A673 (cell line): ENCODE measurements at places on chromosomes 16 and 17.

DNA sequence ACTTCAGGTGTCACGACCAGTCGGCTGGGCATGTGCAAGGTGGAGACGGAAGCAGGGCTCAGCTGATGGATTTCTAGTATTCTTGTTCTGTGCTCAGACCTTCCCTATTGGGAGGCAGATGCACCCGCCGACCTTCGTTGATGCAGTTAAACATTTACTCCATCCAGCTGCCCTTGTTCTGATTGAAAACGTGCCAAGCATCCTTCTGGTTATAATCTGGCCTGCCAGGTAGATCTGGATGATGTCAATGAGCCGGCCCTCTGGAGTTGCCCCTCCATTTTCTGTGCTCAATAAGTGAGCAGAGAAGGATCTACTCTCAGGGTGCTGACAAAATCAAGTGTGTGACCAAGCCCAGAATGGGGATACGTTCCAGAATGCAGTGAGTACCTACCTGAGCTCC, 38.3 kb downstream of the CCDC182 start:
- no peak for DNase-seq

DNA sequence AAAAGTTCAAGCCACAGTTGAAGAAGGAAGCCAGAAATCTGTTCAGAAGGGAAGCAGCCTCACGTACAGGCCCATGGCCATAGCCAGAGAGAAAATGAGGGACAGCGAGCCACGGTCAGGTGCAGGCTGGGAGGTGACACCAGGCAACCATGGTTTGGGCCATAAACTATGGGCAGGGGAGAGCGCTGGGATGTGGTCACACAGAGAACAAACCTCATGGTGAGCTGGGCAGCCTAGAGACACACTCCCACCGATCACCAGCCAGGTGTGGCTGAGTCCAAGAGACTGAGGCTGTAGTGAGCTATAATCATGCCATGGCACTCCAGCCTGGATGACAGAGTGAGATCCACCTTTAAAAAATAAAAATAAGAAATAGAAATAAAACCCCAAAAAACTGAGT, 76.5 kb downstream of the NETO2 start:
- no peak for DNase-seq

- DNase-seq = no peak
Observed at GRCh38 chr17:15483431-15483830, 16.0 kb upstream of the CDRT4 start.

- DNase-seq = no peak
Observed at GRCh38 chr16:24009098-24009497, 173.3 kb downstream of the PRKCB start.

DNA sequence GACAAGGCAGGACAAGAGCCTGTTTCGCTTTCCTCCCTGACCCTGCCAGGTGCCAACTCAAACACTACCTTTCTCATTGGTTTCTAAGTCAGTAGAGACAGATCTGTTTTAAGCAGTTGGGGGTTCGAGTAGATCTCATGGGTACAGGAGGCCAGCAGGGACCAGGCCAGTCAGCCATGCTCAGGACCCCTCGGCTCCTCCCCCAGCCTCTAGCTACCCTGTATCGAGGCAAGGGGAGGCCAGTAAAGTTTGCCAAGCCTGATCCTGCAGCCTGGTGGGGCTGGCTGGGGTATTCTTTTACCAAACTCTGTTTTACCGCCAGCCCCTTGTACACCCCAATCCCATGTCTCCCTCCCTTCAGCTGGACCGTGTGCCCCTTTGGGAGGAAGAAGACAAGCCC, 26.6 kb downstream of the OR1D5 start:
- DNase-seq = no peak

DNA sequence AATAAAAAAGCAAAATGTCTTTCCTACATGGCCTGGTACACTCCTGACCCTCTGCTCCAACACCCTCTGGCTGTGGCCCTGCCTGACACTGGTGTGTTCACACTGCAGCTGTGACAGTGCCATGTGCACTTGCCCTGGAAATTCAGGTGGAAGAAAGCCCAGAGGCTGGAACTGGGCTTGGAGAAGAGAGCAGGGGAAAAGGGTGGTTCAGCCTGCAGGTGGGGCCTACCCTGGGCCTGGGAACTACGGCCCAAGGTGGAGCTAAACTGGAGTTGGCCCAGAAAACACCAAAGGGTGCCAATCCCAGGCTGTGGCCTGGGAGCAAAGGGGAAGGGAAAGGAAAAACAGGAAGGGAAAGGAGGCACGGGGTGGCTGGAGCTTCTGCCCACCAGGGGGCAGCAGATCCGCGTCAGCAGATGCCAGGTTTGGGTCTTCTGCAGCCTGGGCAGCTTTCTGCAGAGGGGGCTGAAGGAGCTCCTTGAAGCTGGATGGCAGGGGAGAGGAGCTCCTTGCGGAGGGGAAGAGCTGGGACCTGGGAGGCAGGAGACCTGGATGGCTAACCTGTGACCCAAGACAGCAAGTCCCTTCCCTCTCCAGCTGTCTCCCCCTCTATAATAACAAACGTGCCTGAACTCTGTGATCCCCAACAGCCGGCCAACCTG, 15.4 kb upstream of the CTCF start:
- peak; percentile 84 for DNase-seq

DNA sequence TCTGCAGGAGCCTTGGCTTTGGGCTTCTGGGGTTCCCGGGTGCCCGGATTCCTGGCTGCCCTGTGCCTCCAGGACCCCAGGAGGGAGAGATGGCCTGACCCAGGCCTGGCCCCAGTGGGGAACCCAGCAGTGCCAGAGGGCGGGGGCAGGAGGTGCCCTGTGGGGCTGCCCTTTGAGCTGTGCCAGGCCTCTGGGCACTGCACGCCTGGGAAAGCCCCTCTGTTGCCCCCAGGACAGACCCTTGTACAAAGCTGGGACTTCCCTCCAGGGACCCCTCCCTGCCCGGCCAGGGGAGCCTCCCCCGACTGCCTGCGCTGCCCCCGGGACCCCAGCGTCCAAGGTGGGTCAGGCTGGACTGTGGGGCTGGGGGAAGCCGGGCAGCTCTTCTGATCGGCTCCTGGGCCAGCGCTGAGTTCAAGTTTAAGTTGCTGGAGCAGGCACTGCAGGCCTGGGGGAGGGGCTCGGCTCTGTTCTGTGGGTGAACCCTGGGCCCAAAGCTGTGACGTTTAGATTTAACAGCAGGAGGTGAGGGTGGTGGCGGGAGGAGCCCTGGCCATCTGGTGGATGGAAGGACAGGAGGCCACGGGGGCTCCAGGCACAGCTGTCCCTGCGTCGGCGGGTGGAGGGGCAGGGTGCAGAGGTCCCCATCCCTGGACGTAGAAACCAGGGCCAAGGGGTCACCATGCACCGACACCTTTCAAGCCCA, 27.6 kb upstream of the C1QTNF8 start:
- no peak for DNase-seq

DNA sequence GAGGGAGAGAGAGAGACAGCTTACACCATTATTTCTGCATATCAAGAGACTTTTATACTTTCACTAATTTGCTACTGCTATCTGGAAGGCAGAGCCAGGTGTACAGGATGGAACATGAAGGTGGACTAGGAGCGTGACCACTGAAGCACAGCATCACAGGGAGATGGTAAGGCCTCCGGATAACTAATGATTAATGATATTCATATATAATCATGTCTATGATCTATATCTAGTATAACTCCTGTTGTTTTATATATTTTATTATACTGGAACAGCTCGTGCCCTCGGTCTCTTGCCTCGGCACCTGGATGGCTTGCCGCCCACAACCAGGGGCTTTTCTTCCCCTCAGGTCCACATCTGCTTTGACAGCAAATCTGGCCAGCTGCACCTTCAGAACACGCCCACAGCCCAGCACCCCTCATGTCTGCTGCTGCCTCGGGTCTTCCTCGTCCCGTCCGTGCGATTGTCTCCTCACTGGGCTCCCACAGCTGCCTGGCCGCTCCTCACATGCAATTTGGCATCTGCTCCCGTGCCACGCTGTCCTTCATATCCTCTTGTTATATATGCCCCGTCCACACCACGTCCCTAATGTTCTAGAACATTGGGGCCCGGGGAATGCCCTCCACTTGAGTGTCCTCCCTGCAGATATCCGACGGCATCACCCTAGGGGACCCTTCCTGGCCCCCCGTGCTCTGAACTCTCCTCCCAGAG, 10.2 kb upstream of the DEF8 start:
- no peak for DNase-seq

- no peak for DNase-seq
Observed at GRCh38 chr17:12721581-12721980, 55.9 kb downstream of the MYOCD start.

- DNase-seq = no peak
Observed at GRCh38 chr16:50522324-50522723, 25.9 kb upstream of the NKD1 start.

DNA sequence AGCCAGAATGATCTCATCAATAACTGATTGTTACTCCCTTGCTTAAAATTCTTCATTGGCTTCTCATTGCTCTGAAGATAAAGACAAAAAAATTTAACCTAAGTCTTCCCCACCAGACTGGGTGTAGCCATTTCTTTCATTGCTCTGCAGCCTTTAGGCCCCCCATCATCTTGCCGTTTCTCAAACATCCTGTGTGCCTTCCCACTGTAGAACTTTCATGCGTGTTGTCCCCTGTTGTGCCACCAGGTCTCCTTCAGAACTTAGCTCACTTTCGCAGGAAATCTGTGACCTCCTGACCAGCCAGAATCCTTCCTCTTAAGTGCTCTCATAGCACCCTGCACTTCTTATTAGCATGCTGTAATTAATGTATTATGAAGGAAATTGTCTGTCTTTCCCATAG, 31.8 kb downstream of the TNRC6C start:
- no peak for DNase-seq

DNA sequence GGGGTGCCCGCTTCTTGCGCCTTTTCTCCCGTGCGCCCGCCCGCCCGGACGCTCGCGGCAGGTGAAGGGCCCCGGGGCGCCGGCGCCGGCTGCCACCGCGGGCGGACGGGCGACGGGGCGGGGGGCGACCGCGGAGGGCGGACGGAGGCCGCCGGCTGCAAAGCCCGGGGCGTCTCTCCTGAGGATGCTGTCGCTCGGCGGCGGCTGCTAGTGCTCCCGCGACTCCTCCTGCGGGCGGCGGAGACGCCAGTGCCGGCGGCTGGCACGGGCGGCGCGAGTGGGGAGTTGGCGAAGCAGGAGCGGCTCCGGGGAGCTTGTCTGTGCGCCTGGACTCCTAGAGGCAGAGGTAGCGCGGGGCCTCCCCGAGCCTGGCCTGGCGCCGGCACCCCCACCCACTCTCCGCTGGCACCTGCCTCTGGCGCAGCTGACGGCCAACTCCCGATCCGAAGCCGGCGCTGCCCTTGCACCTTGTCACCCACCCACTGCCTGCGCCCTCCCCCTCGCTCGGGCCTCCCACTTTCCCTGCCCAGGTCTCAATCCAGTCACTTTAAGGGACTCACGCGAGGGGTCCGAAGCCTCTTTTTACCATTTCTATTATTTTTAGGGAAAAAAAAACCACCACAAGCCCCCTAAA, at the start of gene FAM20A:
FAM20A (minus strand) TSS at position 437 of the 634 bp plus-strand sequence. CDS start 701 bp downstream, outside the sequence.
- peak; percentile 18 for DNase-seq
